CD4-positive, alpha-beta T cell treated with Interleukin-10 for 1 hour (primary cell): ENCODE measurements at places on chromosomes 7 and 10.
A peak's percentile ranks its signal among the peaks of the same experiment; 100 is the strongest.

GRCh38 chr10:77348751-77349150 lies 288.9 kb downstream of the KCNMA1 start:
- DNase-seq = no peak

DNA sequence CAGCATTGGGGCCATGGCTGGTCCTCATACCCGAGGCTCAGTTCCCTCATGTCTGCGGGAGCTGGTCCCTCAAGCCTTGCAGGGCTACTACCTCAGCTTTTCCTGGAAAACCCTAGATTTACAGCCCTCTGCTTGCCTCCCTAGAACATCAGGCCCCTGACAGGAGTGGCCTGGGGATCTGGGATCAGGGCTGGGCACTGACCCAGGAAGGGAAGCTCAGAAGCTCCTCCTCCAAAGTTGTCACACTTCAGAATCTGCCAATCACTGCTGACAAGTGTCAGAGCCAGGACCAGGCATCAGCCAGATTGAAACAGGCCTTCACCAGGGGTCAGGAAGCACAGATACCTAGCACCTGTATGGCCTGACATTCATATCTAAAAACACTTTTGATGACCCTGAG lies 115.2 kb downstream of the GRID1 start:
- DNase-seq = no peak

- DNase-seq = peak; percentile 8
Measured at GRCh38 chr10:60031664-60032063, 125.3 kb upstream of the CCDC6 start.

DNA sequence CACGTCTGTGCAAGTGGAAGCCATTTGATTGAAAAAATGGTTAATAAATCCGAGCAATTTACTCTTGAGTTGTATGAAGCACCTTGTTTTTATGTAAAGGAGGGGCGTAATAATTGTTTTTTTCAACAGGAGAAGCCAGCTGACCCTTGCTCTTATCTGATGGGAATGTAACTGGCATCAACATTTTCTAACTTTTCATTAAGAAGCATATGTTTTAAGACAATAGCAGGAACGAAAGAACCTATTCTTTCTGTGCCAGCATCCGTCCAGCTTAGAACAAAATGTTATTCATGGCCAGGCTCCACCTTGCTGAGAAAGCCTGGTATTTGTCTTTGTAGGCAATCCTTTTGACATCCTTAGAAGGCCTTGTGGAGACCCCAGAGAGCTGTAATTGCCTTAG lies 22.2 kb upstream of the AFAP1L2 start:
- DNase-seq = no peak

DNA sequence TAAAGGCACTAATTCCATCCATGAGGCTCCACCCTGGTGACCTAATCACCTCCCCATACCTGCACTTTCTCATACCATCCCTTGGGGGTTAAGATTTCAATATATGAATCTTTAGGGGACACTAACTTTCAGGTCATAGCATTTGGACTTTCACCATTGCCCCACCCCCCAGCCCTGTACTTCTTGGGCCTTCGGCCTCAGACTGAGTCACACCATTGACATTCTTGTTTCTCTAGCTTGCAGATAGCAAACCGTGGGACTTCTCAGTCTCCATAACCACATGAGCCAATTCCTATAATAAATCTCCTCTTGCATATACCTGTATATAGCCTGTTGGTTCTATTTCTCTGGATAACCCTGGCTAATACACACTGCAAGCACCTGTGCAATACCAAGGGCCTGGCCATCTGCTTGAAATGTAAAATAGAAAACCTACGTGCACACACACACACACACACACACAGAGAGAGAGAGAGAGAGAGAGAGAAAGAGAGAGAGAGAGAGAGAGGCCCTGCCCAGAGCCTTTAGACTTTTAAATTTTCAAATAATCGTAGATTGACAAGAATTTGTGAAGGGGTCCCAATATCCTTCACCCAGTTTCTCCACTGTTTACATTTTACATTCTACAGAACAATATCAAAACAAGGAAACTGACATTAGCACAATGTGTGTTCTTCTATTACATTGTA lies 25.3 kb downstream of the ANXA8 start:
- DNase-seq = no peak

DNA sequence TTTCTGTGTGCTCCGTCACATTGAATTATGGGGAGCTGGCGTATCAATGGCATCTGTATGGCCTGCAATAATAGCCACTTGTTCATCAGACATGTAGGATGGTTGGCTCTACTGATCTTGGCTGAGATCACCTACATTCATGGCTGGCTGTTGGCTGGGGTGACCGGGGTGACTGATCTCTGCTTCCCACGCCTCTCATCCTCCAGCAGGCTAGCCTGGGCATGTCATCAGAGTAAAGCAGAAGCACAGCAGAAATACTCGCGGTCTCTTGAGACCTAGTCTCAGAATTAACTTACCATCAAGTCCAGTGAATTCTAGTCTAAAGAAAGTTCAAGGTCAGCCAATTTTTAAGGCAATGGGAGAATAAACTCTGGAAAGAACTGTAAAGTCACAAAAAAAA lies 257.7 kb upstream of the GLI3 start:
- DNase-seq = no peak

GRCh38 chr7:111312966-111313365 lies 222.0 kb downstream of the LRRN3 start:
- no peak for DNase-seq

- DNase-seq = no peak
Measured at GRCh38 chr7:131016230-131016629, 282.2 kb upstream of the KLF14 start.

DNA sequence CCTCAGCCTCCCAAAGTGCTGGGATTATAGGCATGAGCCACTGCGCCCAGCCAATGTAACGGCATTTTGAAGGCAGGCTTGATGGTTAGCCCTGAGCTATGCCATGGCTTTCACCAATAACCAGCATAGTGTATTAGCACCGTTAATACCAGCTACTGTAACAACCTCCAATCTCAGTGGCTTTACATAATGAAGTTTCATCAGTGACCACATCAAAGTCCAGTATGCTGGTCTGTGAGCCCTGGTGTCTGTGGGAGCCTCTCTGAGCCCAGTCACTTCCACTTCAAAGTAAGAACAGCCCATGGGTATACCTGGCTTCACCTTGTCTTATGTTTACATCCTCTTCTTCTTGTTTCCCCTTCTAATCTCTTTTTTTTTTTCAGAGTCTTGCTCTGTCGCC lies 11.6 kb upstream of the ZDHHC4 start:
- DNase-seq = no peak

- DNase-seq = no peak
Measured at GRCh38 chr10:101749047-101750016, 26.6 kb downstream of the FGF8 start.

DNA sequence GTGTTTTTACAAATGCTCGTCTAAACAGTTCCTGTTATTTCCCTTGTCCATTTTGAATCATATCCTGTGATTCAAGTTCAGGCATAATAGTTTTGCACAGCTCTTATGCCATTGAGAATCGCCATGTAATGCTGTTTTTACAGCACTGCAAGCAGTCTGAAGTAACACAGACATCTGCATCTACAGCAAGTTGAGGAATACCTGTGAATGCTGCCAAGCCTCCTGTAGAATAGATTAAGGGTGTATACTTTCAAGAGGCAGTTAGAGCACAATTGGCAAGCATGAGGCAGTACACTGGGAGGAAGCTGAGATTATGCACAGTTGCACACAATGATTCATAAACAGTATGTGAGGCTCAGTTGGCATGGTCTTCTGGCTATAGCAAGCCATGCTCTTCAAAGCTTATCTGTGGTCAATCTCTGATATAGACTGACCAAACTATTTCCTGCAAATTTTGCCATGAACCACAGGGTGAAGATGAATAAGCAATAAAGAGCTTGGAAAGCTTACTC lies 121.9 kb upstream of the AKR1E2 start:
- no peak for DNase-seq

DNA sequence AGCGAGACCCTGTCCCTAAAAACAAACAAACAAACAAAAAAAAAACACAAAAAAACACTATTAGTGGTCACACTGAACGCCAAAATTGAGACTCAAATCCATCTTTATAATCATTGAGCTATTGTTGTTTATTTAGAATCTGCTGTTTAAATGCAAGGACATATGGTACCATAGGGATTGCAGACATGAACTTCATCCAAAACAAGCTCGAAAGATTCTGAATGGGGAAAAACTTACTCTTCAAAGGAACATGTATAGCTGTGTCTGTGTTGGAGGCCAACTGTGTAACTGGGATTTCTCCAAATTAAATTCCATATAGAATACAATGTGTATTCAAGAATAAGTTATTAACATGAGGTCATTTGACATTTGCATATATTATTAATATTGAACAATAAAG lies 74.7 kb upstream of the GPR158 start:
- no peak for DNase-seq

GRCh38 chr10:132764108-132764507 lies 21.8 kb downstream of the NKX6-2 start:
- DNase-seq = no peak

DNA sequence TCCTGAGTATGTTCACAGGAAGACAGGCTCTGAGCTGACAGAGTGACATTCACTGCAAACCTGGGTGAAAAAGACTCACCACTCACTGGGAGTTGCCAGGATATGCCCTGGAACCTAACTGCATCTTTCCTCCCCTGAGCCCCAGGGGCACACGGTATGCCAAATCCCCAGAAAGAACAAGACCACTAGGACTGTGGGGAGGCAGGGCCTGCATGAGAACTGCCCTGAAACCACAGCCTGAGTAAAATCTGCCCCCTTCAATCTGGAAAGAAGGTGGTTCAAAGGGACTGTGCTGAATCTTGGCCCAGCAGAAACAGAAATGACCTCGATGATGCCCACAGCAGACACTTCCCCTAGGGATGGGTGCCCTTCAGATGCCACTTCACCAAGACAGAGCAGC lies 6.5 kb downstream of the FAM53B start:
- no peak for DNase-seq

DNA sequence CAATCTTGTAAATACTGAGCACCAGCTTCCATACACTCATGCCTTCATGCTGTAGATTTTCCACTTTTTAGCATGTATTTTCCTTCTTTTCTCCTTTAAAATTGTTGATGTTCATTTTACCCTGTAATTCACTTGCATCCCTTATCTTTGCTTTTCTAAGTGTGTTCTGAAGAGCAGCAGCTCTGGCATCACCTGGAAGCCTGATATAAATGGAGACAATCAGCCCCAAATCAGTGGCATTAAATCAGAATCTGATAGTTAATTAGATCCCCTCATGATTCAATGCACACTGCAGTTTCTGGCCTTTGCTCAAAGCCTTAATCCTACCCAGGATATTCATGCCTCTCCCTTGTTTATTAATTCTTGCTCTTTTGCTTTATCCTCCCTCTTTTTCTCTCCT lies 942.4 kb downstream of the XPNPEP1 start:
- no peak for DNase-seq

GRCh38 chr10:67853512-67853911 lies 15.5 kb upstream of the DNAJC12 start:
- DNase-seq = no peak

GRCh38 chr10:118031351-118032075 lies 15.2 kb downstream of the RAB11FIP2 start:
- no peak for DNase-seq

DNA sequence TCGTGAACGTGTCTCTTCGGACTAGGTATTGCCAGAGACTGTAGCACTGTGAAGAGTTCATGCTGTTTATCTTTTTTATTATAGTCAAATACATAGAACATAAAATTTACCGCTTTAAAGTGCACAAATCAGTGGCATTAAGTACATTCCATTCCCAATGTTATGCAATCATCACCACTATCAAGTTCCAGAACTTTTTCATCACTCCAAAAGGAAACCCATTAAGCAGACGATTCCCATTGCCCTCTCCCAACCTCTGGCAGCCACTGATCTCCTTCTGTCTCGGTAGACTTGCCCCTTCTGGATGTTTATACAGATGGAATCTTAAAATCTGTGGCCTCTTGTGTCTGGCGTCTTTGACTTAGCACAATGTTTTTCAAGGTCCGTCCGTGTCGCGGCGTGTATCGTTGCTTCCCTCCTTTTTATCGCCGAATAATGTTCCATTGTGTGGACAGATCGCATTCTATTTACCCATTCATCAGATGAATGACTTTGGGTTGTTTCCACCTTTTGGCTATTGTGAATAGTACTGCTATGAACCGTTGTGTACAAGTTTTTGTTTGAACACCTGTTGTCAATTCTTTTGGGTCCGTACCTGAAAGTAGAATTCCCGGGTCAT lies 2.7 kb downstream of the PROSER2 start:
- DNase-seq = no peak

DNA sequence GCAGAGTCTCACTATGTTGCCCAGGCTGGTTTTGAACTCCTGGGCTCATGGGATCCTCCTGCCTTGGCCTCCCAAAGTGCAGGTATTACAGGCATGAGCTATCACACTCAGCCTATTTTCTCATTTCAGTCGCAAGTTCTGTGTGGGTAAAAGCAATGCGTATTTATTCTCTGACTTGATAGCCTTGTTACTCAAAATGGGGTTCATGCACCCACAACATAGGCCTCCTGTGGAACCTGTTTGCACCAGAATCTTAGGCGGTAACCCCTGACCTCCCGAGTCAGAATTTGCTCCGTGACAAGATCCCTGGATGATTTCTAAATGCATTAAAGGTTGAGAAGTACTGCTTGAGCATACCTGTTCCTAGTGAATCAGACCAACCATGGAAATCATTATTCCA lies 7.3 kb downstream of the IL2RA start:
- DNase-seq = no peak

DNA sequence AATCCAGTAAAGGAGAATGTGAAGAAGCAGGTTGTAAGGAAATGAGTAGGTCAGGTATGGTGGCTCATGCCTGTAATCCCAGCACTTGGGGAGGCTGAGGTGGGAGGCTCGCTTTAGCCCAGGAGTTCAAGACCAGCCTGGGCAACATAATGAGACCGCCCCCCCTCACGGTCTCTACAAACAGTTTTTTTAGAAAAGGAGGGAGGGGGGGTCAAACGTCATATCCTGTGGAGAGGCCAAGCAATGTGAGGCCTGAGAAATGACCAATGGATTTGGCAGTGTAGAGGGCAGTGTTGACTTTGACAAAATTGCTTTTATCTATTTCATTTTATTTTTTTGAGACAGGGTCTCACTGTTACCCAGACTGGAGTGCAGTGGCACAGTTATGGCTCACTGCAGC lies 2.3 kb upstream of the DNAJB12 start:
- no peak for DNase-seq

- DNase-seq = no peak
Measured at GRCh38 chr7:152871005-152871677, 111.6 kb downstream of the ACTR3B start.
